Psoas muscle (tissue), 8 donors: ENCODE measurements at places on chromosomes 2 and 18. TPM values are rescaled to one million over a fixed set of nuclear protein-coding genes. Genes with fewer than 3 reads are reported as not detected.

- no peak for DNase-seq
These were observed 304.7 kb downstream of the PTPRM start for GRCh38 chr18:7871560-7872456.

DNA sequence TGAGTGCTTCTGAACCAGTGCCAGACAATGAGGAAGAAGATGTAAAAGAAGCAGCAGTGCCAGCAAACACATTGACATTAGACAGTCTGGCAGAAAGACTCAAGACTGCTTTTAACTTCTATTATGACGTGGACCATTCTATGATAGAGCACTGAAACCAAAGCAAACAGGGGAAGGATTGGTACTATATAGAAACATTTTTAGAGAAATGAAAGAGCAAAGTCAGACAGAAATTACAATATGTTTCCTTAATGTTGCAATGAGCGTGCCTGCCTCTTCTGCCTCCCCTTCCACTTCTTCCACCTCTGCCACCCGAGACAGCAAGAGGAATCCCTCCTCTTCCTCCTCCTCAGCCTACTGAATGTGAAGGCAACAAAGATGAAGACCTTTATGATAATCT is 39.7 kb downstream of the DHX57 start:
- DNase-seq: no peak

- no peak for DNase-seq
These were observed 25.5 kb upstream of the EXOC6B start for GRCh38 chr2:72851333-72851732.

Gene PRKAG3
- polyA plus RNA-seq: 9.2 TPM

GRCh38 chr2:226655871-226656270 is 143.7 kb downstream of the IRS1 start:
- no peak for DNase-seq

DNA sequence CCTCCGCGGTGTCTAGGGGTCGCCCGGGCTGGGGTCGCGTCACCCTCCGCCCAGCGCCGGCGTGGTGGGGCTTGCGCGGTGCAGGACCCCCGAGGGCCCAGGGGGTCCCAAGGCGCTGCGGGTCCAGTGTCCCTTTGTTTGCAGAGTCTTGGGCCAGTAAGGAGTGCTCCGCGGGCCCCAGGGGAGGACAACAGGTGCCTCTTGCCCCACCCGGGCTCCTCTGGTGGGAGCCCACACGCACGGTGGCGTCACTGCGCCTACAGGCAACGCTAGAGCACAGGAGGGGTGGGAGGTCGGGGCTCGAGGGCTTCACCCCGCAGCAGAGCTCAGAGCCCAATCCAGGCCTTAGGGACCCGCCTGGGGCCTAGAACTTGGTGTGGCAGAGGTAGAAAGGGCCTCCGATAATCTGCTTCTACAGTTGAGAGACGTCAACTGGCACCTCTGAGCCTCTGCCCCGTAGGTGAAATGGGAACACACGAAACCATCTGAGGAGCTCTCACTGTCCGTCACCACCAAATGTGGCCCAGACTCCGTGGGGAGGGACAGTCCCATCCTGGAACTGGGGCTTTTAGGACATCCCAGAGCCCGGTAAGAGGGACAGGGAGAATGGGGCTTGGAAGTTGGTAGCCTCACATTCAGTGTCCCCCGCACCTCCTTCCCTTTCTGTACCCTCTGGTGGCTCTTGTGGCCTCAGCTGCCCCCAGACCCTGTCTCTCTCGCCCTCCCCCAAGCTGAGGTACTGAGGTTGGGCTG is 1.4 kb downstream of the ARID5A start:
- peak; percentile 31 for DNase-seq

Gene IL36A
- not detected for polyA plus RNA-seq

GRCh38 chr2:56287974-56288373 is 104.2 kb downstream of the CCDC85A start:
- DNase-seq: no peak

Gene RND3
- polyA plus RNA-seq: 9.7 TPM

Gene DAW1
- 0.03 TPM for polyA plus RNA-seq

Gene DOK6
- 0.06 TPM for polyA plus RNA-seq

Gene RAX
- not detected for polyA plus RNA-seq

Gene SRD5A2
- 0.16 TPM for polyA plus RNA-seq

- no peak for DNase-seq
These were observed at the start of gene OR6B2 for GRCh38 chr2:240030379-240031094. TSS of gene OR6B2 (minus strand) at chr2:240030429. CDS start at chr2:240030429, 0 bp downstream.

GRCh38 chr2:30721241-30721640 is 86.0 kb downstream of the CAPN13 start:
- DNase-seq: no peak

GRCh38 chr18:65983750-65984149 is 232.9 kb downstream of the CDH7 start:
- DNase-seq: no peak

Gene PASK
- polyA plus RNA-seq: 0.41 TPM

Gene ACMSD
- not detected for polyA plus RNA-seq

- DNase-seq: no peak
These were observed 17.3 kb downstream of the CHCHD5 start for GRCh38 chr2:112601754-112602153.

- DNase-seq: peak; percentile 50
These were observed 71.2 kb downstream of the CTAGE1 start for GRCh38 chr18:22346401-22346952.

Gene ELOA2
- polyA plus RNA-seq: not detected

Gene CDK15
- not detected for polyA plus RNA-seq

Gene LPIN1
- 82.0 TPM for polyA plus RNA-seq

- DNase-seq: no peak
These were observed 36.1 kb downstream of the HDLBP start for GRCh38 chr2:241279413-241279812.

Gene EIPR1
- polyA plus RNA-seq: 42.1 TPM

DNA sequence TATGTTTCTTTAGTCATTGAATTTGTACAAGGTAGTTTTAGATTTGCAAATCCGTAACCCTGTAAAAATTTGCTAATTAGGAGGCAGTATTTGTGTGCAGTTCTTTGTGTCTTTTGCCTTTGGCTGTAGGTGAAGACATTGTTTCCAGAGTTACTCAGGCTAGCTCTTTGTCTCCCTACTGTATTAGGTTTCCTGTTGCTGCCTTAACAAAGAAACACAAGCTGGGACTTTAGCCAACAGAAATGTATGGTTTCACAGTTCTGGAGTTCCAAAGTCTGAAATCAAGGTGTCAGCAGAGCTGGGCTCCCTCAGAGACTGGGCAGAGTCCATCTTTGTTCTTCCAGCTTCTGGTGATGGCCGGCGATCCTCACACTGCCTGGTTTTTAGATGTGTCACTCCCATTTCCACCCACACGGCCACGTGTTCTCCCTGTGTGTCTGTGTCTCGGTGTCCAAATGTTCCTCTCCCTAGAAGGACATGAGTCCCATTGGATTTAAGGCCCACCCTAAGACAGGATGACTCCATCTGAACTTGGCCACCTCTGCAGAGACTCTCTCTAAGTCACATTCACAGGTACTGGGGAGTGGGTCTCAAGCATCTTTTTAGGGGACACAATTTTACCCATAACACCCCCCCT is 309.7 kb downstream of the GALR1 start:
- DNase-seq: no peak

Gene IL18R1
- 0.52 TPM for polyA plus RNA-seq

Gene ZNF521
- 1.8 TPM for polyA plus RNA-seq

Gene DSEL
- 0.48 TPM for polyA plus RNA-seq

DNA sequence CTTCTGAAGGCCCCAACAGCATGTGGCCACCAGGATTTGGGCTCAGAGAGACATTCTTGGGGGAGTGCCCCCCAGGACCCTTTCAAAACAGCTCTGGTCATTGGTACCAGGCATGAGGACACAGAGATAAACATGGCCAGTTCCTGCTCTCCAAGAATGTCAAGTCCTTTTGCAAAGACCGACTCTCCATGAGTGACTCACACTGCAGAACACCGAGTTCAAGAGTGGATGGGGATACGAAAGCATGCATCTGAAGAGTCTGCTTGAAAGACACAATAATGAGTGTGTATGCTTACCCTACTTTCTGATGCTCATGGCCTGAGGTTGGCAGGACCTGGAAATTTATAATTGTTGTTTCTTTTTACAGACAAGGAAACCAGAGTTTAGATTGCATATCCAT is 450.6 kb downstream of the TSN start:
- no peak for DNase-seq

GRCh38 chr2:120566331-120567035 is 169.2 kb upstream of the GLI2 start:
- peak; percentile 81 for DNase-seq

Gene C2orf80
- not detected for polyA plus RNA-seq

Gene PLB1
- 1.7 TPM for polyA plus RNA-seq

Gene CTNNA2
- 0.17 TPM for polyA plus RNA-seq

- DNase-seq: no peak
These were observed 158.5 kb upstream of the LMAN1 start for GRCh38 chr18:59517446-59518165.

- DNase-seq: no peak
These were observed 10.0 kb downstream of the RAPGEF4 start for GRCh38 chr2:172745636-172746035.

GRCh38 chr2:19900931-19901441 is 797 bp downstream of the TTC32 start:
- DNase-seq: no peak
